ENCODE measurements at places on chromosomes 12 and 14.

GRCh38 chr14:44567997-44568396 lies 60.9 kb upstream of the FSCB start:
- DNase-seq: no peak

GRCh38 chr14:69090187-69090789 lies 62.6 kb downstream of the DCAF5 start:
- DNase-seq: peak; percentile 1

DNA sequence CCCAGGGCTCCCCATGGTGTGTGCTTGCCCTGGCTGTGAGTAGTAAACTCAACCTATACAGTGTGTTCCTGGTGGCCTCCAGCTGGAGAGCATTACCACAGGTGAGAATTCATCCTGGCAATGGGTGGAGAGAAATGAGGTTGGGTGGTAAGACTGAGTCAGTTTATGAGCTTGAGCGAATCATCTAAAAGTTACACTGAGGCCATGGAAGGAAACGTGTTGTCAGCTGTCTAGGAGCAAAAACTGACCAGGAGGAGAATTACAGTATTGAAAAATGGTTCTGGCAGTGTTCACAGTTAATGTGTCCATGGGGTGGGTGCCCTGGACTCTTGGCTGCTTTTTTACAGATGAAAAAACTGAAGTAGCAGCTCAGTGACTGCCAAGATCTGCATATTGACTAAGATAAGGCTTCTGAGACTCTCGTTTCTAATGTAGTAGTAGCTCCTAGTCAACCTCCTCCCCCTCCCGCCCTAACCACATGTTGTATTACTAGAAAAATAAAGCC lies 202.0 kb upstream of the AMIGO2 start:
- DNase-seq: no peak

GRCh38 chr12:911191-911826 lies 38.2 kb downstream of the RAD52 start:
- no peak for DNase-seq

- DNase-seq: no peak
Measured at GRCh38 chr14:100688598-100689461, 37.9 kb upstream of the DLK1 start.

DNA sequence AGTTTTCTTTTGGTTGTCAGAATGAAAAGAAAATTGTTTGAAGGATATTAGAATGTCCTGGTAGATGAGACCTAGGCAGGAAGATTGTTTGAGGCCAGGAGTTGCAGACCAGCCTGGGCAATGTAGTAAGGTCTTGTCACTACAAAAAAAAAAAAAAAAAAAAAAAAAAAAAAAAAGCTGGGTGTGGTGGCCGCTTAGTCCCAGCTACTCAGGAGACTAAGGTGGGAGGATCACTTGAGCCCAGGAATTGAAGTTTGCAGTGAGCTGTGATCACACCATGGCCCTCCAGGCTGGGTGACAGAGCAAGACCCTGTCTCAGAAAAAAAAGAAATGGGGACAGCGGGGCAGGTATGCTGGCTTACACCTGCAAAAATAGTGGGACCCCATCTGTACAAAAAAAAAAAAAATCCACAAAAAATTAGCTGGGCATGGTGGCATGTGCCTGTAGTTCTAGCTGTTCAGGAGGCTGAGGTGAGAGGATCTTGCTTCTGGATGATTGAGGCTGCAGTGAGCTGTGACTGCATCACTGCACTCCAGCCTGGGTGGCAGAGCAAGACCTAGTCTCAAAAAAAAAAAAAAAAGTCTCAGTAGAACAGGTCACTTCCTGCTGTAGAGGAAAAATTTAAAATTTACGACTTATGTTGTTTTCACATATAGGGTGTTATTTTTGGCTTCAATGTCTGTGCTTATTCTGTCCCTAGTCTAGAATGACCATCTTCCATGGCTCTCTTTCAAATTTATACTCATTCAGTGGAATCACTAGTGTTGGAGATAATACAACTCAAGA lies 70.7 kb downstream of the PPHLN1 start:
- DNase-seq: no peak

DNA sequence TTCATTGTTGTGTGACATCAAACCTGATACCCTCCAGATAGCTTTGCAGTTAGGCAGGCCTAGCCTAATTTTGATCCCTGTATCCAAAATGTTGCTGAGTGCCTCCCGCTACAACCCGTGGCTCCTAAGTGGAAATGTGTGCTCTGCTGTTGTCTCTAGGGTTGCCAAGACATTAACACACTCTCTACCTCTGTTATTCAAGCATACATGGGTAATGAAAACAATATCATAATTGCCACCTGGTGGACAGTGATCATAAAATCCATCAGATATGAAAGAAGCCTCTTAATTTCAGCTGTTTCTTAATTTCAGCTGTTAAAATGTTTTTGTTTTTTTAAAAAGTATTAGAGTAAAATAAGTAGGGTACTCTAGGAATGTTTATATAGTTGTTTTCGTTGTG lies 93.5 kb downstream of the PLEKHA5 start:
- peak; percentile 21 for DNase-seq

- DNase-seq: no peak
Measured at GRCh38 chr12:93292731-93293566, 84.8 kb upstream of the NUDT4 start.

- no peak for DNase-seq
Measured at GRCh38 chr12:105574056-105574715, 243.7 kb downstream of the C12orf75 start.

GRCh38 chr14:51473808-51474565 lies 177.7 kb upstream of the FRMD6 start:
- no peak for DNase-seq

- no peak for DNase-seq
Measured at GRCh38 chr12:32105986-32106516, 596 bp upstream of the BICD1 start.

- DNase-seq: no peak
Measured at GRCh38 chr12:24398605-24399004, 449.1 kb upstream of the SOX5 start.

DNA sequence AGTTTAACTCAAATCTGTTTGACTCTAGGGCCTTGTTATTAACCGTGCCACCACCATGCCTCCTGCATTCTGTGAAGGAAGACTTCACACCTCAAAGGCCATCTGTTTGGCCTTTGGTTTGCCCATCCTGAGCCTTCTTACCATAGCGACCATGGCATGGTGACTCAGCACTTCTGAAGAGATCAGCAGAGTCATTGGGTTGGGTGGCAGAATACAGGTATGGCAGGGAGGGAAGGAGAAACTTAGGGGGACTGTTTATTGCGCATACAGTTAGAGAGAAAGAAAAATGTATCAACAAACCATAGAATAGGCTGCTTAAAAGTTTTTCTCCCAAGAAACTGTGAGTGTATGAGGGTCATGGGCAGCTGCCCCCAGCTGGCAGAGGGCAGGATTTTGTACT lies 49.2 kb downstream of the DAD1 start:
- DNase-seq: no peak

DNA sequence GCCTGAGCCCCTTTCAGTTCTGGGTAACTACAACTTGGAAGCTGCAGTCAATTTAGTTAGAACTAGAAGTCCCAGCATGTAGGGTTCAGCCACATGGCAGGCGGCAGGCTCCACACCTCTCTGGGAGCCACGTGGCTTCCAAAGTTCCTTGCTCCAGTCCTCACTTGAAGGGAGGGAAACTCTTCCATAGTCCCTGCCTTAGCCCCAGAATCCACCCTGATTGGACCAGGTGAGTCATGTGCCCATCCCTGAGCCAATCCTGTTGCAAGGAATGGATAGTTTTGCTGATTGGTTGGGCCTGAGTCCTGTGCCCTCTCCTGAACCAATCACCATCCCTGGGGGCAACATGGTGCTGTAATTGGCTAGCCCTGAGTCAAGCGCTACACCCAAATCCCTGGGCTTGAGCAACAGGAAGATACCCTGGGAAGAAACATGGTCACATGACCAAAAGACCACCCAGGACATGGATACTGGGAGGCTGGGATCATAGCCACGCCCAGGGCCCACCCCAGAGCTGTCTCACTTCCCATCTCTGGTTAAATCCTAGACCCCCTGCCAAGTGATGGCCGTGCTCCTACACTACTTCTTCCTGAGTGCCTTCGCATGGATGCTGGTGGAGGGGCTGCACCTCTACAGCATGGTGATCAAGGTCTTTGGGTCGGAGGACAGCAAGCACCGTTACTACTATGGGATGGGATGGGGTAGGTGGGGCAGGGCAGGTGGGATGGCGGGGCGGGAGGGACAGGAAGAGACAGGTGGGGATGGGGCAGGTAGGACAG lies 154.7 kb downstream of the ADGRD1 start:
- DNase-seq: no peak

- no peak for DNase-seq
Measured at GRCh38 chr14:54562334-54562733, 4.6 kb upstream of the SAMD4A start.

GRCh38 chr12:52585066-52585465 lies 11.4 kb upstream of the KRT74 start:
- no peak for DNase-seq

- DNase-seq: no peak
Measured at GRCh38 chr14:81449114-81449513, 49.0 kb upstream of the STON2 start.

- DNase-seq: no peak
Measured at GRCh38 chr14:97413966-97414717, 617.0 kb downstream of the VRK1 start.

DNA sequence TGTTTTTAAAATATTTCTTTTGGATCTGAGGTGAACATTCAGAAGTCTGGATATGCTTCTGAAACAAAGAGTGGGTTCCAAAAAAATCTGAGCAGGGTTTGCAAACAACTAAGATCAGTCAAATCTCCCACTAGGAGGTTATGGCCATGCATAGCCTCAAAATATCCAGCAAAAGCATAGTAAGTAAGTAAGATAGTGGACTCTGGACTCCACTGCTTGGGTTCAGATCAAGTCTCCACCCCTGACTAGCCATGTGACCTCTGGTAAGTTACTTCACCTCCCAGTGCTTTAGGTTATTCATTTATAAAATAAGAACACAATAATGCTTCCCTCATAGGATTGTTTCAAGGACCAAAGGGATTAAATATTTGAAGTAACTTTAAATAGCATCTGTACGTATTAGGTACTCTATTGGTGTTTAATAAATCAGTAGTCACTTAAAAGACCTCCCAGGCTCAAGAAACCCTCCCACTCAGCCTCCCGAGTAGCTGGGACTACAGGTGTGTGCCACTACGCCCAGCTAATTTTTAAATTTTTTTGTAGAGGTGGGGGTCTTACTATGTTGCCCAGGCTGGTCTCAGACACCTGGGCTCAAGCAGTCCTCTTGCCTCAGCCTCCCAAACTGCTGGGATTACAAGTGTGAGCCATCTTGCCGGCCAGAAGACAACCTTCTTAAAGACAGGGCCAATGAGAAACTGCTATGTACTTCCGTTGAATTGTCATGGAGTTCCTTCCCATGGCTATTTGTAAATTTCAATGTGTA lies 95.7 kb upstream of the SOX5 start:
- no peak for DNase-seq

- peak; percentile 21 for DNase-seq
Measured at GRCh38 chr12:128644664-128645296, 179.0 kb downstream of the SLC15A4 start.

All from COR-L47 (cell line).